ENCODE measurements at places on chromosomes 3 and 15.

DNA sequence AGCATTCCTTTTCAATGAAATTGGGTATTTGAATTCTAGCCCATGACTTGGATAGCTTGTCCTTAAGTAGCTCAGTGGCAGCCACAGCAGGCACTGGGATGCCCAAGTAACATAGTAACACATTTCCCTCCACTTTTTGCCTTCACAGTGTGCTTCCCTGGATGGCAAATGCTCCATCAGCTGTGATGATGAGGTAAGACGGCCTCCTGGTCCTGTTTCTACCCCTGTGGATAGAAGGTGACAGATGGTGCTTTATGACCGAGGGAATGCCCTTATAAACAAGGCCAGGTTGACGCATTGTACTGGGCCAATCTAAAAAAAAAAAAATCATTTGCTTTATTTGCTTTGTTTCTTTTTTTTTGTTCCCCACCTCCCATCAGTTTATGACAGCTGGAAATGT, 41.8 kb upstream of the LRTM1 start:
- no peak for DNase-seq

- DNase-seq, result no peak
Observed at GRCh38 chr3:49626101-49626581, 48.0 kb upstream of the APEH start.

DNA sequence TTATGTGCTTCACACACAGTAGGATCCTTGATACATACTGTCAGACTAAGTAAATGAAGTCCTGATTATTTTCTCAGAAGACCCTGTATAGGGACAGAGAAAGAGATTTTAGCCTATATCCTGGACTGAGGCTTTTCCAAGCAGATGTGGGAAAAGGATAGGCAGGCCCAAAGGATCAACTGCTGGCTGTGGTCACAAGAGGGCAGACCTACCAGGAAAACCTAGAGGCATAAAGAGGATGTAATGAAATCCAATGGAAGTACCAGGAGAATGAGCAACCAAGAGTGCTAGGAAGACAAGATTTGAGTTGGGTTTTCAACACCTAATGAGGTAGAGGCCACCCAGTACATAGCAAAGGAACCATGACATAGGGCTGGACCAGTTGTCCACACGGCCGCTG, 23.1 kb downstream of the DCLK3 start:
- no peak for DNase-seq

GRCh38 chr3:188607805-188608315, 453.9 kb downstream of the LPP start:
- DNase-seq, result no peak

GRCh38 chr3:20905210-20905805, 719.3 kb upstream of the SGO1 start:
- no peak for DNase-seq

DNA sequence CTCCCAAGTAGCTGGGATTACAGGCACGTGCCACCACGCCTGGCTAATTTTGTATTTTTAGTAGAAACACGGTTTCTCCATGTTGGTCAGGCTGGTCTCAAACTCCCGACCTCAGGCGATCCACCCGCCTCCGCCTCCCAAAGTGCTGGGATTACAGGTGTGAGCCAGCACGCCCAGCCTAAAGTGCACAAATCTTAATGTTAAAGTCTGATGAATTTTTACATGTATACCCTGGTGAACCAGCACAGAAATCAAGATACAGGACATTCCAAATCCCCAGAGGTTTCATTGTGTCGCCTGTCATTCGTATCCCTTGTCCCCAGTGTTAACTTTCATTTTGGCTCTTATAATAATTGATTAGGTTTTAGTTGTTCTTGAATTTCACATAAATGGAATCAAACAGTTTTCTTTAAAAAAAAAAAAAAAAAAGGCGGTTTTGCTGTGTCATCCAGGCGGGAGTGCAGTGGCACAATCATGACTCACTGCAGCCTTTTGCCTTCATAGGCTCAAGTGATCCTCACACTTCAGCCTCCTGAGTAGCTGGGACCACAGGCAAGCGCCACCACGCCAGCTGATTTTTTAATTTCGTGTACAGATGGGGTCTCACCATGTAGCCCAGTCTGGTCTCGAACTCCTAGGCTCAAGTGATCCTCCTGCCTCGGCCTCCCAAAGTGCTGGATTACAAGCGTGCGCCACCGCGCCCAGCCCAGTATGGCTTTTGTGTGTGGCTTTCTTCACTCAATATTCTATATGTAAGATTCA, 1.5 kb upstream of the TM4SF19 start:
- DNase-seq, result no peak
